ENCODE measurements at places on chromosomes 1 and 21.

DNA sequence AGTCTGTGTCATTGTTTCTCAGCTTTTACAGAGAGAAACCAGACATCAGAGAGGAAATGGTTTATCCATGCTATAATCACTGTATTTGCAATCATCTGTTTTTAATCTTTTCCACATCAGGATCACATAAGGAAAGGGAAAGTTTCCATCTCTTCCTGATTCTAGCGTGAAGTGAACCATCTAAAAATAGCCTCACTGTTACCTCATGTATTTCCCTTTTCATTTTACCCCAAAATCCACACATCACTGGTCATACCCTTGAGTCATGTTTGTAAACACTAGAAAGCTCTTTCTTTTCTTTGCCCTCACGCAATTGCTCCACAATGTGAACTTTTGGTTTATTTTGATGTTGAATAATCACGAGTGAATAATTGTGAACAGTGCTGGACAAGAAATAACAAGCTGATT is 146.0 kb downstream of the PLA2G4A start:
- DNase-seq: no peak

- no peak for DNase-seq
These were observed 61.3 kb downstream of the XKR8 start for GRCh38 chr1:28021064-28021463.

DNA sequence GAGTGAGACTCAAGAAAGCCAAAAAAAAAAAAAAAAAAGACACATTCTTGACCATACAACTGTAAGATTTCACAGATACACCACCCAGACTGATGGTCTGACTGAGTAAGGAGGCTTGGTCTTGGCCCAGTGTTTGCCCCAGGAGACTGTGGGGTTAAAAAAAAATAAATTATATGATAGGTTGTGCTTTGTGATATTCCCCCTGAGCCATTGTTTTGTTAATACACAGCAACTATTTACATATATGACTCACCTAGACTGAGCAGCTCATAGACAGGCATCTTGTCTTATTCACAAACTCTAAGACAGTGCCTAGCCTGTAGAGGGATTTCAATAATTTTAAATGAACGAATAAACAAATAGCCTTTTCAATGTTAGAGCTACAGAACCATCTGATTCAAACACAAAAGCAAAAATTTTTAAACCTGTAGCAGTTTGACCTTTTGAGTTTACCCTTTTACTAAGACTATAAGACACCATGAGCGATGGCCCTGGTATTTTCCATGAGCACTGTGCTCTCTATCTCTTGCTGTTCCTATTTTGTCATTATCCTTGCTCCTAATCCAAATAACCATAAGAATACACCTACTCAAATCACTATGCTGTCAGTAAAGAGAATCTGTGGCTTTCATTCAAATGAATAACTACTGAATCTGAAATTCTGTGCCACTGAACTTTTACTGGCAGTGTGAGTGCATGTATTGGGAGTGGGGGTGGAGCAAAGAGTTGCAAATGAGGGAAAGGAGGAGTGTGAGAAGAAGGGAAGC is 199.4 kb upstream of the PTBP2 start:
- no peak for DNase-seq

DNA sequence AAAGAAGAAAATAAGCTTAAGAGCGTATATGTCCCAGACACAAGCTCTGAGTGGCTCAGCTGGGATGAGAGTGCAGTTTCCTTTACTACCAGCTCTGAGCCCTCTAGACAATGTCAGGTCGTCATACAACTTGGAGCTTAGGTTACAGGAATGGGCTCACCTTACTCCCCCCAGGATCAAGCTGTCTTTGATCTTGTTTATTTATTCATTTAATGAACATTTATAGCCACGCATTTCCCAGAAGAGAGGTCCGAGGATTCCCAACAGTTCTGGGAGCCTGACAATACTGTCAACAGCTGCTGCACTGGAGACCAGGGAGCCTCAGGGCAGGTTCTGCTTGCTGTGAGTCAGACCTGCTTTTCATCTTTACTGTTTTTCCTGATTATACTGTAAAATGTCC is 378.9 kb downstream of the PLPP3 start:
- no peak for DNase-seq

- DNase-seq: no peak
These were observed 30.1 kb upstream of the ENO1 start for GRCh38 chr1:8908388-8909151.

- no peak for DNase-seq
These were observed 853 bp upstream of the ATP1A1 start for GRCh38 chr1:116372191-116372590.

GRCh38 chr1:20610970-20611369 is 22.1 kb downstream of the CDA start:
- no peak for DNase-seq

DNA sequence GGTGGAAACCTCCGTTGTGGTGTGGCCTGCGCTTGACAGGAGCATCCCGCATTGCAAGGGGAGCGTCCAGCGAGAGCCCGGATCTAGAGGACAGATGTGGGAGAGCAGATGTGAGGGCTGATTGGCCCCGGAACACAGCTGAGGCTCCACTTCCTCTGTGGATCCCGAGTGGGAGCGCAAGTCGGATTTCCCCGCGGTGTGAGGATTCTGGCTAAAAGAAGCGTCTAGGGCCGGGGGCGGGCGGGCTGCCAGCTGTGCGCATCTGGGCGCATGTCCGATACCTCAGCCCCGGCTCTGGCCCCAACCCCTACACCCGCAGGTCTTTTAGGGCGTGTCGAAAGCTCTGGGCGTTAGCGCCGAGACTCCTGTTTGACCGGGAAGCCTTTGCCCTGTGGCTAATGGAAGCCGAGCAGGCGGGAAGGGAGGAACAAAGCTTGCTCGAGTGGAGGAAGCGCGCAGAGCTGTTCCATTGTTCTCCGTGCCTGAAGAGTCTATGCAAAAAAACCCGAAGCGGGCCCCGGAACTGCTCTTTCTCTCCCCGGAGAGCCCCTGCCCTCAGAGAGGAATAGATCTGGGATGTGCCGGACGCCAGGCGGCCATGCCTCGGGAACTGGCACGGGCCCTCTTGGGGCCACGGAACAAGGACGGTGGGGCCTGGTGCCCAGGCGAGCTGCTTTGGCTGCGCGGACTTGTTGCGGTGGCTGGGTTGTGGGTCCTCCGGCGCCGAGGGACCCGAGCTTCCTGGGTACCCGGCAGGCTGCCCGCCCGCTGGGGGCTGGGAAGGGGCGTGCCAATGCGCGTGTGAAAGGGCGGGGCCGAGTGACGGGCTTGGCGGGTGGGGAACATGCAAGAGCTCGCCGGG is 111.1 kb downstream of the NAV1 start:
- peak; percentile 77 for DNase-seq

- no peak for DNase-seq
These were observed 8.6 kb upstream of the ADGRL2 start for GRCh38 chr1:81792184-81792583.

- no peak for DNase-seq
These were observed 48.8 kb downstream of the DUSP10 start for GRCh38 chr1:221693087-221693486.

DNA sequence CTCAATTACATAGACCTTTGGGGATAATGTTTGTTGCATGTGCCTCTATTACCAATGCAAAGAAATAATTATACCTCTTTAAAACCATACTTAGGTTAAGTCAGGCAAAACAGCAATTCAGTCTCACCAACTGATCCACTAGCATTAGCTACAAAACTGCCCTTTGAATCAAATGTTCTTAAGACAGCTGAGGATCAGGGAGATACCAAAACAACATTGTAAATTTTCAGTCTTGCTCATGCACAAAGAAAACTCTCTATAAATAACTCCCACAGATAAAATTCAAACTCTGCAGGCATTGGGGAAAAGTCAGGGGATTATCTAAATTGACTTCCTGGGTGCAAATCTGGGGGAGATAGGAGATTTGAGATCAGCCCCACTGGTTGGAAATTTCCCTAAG is 100.9 kb upstream of the DPT start:
- no peak for DNase-seq
